ENCODE measurements at places on chromosomes 1 and 21. TPM values are rescaled to one million over a fixed set of nuclear protein-coding genes. Genes with fewer than 3 reads are reported as not detected.

DNA sequence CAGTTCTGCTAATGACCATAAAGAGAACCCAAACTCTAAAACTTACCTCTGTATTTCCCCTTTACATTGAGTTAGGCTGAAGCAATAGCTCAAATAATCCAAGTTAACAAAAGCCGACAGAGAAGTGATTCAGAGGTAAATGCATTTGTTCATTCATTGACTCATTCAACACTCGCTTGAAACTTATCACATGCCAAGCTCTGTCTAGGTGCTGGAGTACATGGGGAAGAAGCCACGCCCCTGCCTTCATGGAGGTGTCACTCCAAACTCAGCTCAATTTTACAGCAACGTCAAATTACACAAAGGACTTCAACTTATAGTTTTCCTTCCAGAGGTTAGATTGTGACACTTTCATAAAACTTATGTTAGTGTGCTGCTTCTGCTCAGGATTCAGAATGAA lies 45.8 kb downstream of the SLC25A24 start:
- no peak for DNase-seq

- DNase-seq: no peak
Observed at GRCh38 chr1:234973426-234974250, 155.0 kb downstream of the TOMM20 start.

DNA sequence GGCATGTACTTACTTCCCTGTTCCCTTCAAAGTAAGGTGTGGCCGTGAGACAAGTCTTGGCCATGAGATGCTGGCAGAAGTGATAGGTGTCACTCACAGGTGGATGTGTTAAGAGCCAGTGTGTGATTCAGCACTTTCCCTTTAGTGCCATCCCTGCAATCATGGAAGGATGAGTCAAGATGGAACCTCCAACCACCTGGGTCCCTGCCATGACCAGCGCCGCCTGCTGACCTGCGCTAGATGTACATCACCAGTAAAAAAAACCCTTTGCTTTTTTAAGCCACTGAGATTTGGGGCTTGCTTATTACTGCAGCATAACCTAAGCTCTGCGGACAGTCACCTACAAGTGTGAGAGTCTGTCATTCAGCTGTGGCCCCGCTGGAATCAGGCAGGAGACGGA lies 71.7 kb downstream of the TOMM20 start:
- DNase-seq: no peak

PALMD gene
- total RNA-seq: not detected

ANKRD35 gene
- 0.36 TPM for total RNA-seq

Measured in epithelial cell of proximal tubule (primary cell).